ENCODE measurements at places on chromosomes 7 and 10.

DNA sequence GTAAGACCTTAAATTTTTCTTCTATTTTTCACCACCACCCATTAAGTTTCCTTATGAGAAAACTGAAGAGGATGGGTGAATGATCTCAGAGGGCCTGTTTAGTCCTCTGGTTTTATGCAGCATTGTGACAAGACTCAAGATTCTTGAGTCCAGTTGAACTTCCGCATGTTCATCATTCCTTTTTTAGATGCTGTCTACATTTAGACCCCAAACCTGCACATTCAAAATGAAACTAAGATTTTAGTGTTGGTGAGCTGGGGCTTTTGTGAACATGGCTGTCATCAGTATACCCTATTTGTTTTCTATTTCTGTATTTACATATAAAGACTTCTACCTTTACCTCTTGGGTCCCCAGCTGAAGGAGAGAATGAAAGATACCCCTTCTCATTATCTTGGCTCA is 31.1 kb downstream of the NET1 start:
- no peak for DNase-seq

DNA sequence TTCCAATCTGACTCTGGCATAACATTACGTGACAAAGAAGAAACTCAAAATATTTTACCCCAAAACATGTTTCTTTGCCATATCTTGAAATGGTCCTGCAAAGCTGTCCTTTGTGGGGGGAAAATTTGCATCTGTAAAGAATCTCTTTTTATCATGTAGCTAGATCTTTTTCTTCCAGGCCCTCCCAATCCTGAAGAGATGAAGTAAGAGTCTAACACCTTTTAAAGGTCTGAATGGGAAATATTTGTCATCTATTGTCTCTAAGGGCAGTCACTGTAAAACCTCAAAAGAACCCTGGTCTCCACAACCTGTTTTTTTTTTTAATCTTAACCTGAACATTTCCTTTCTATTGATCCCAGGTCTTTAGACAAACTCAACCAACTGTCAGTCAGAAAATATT is 8.6 kb downstream of the OR2AE1 start:
- no peak for DNase-seq

GRCh38 chr10:35268323-35268722 is 68.0 kb upstream of the CCNY start:
- DNase-seq: no peak

DNA sequence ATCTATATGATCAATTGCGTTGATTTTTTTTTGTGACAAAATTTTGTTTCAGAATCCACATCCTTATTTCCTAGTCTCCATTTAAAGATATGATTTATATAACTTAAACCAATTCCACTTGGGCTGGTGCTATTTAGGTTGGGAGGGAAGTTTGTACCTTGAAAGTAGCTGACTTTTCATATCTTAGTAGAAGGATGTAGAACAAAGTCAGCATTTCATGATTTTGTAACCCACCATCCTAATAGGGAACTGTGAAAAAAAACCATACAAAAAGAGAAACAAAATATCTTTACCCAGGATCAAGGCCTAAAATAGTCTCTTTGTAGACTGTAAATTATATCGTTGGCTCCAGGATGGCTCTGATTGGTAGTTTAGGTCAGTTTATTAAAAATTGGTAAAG is 8.3 kb downstream of the HECTD2 start:
- DNase-seq: no peak

DNA sequence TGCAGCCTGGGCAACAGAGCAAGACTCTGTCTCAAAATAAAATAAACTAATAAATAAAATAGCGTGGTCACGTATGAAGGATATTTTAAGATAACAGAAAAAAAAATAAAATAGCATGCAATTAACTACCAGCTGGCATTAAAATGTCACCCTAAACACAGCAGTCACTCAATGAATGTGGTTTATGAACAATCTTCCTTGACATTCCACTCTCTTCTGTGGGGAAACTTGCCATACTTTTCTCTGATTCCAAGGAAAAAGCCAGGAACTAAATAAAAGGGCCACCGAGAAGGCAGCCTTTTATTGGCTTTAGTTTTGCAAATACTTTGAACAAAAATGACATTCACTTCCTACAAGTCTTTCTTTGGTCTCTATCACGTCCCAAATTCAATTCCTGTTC is 266.6 kb downstream of the PARD3 start:
- DNase-seq: no peak

DNA sequence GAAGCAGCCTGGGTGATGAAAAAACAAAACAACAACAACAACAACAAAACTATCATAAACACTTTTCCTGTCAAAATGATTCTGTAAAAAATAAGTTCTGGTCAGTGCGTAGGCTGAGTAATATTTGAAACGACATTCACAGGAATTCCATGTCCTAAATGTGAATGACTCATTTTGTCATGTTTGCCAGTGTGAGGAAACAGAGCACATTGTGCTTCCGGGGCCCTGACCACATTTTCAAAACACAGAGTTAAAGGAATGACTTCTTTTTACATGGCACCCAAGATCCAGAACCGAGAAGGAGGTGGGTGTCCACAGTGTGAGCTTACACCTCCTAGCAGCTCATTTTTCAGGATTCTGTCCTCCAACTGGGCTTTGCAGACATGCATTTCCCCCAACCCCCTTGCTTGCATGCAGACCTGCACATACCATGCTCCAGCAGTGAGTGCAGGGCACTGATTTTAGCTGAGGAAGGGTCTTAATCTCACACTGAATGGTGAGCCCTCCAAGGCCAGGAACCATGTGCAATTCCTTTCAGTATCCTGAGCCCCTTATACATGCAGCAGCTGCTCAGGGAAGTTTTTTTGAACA is 3.0 kb downstream of the CLRN3 start:
- DNase-seq: no peak

DNA sequence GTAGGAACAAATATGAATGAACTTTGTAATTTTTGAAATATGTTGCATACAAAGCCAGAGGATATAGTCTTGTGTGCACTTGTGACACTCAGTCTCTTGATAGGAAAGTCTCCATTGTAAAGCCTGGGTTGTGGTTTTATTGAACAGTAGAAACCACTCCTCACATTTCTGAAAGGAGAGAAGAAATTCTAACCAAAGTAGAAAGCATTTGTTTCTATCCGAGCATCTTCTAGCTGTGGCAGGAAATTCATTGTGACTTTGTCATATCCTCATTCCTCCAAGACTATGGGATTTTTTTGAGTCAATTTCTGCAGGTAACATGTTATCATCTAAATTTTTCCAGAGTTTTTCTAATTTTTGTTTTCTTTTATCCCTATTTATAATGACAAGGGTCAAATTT is 55.5 kb upstream of the NCF1 start:
- DNase-seq: no peak

DNA sequence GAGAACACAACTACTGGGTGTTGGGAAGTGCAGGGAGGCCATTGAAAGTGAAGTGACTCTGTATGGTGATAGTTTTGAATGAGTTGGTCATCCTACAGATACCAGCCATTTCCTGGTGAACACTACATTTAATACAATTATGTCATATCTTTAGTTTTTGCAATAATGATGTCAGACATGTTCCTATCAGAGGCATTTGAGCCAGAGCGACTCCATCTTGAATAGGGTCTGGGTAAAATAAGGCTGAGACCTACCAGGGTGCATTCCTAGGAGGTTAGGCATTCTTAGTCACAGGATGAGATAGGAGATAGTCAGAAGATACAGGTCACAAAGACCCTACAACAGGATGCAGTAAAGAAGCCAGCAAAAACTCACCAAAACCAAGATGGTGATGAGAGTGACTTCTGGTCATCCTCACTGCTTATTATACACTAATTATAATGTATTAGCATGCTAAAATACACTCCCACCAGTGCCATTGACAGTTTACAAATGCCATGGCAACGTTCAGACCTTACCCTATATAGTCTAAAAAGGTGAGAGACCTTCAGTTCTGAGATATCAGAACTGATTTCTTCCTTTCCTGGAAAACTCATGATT is 28.2 kb downstream of the ADK start:
- no peak for DNase-seq

GRCh38 chr7:81327468-81328266 is 408.8 kb upstream of the SEMA3C start:
- DNase-seq: no peak

GRCh38 chr10:33542752-33543505 is 208.5 kb upstream of the NRP1 start:
- no peak for DNase-seq

- no peak for DNase-seq
These were observed 168.3 kb downstream of the PTPRN2 start for GRCh38 chr7:158419238-158419785.

DNA sequence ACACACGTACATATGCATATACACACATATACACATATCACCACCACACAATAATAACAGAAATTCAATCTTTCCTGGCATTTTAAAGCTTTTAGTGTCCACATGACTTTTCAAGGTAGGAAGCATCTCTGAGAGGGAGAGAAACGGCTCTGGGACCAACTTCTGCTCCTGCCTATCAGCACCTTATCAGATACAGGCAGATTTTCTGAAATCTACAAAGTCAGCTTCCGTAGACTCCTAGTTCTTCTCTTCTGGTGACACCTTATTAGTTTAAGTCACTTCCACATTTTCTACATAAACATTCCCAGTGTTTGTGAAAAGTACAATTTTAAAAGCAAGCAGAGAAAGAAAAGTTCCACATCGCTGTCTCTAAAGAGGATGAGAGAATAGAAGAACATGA is 74.5 kb downstream of the ZNF22 start:
- no peak for DNase-seq

DNA sequence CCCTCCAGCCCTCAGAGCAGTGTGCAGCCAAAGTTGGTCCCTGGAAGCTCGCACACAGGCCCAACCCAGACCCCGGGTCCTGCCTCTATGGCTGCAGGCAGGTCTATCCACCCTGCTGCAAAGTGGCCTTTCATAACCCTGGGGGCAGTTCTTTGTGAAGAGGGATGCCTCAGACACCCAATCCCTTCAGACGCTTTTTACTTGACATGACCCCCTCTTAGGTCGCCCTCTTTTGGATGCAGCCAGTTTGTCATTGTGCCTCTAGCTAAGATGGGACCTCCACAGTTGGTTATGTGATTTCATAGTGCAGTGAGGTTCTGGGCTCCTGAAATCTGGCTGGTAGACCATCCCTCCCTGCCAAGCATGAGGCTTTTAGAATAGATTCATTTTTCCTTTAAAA is 27.3 kb downstream of the SMKR1 start:
- DNase-seq: no peak

GRCh38 chr7:57404343-57404966 is 45.5 kb upstream of the ZNF716 start:
- no peak for DNase-seq

- no peak for DNase-seq
These were observed 248.0 kb downstream of the PRPF18 start for GRCh38 chr10:13834581-13835286.

DNA sequence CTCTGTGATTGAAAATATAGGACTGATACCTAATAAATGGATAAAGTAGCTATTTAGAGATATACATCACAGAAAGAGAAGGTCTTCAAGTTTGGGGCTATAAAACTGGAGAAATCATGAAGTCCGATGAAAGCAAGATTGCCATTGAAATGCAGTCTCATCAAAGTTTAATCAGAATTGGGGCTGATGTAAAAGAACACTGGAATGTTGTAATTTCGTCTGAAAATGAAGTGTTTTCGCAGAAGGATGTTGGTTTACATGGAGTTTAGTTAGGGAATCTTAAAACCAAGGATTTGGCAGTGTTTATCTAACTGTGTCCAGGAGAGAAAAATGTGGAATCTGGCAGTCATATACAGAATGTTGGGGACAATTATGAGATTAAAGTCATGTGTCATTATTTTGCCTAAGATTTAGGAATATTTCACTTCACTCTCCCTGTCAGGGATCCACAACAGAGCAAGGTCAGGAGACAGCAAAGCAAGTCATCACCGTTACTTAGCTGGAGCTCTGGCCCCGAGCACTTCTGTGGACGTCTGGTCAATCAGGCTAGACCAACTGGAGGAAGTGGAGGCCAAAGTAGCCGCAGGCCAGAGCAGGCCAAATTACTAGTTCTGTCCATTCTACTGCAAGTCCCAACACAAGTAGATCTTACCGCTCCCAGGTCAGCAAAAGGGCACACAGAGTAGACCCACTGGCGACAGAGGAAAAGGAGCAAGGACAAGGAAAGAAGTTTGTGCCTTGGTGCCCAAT is 37.0 kb downstream of the EPDR1 start:
- no peak for DNase-seq

DNA sequence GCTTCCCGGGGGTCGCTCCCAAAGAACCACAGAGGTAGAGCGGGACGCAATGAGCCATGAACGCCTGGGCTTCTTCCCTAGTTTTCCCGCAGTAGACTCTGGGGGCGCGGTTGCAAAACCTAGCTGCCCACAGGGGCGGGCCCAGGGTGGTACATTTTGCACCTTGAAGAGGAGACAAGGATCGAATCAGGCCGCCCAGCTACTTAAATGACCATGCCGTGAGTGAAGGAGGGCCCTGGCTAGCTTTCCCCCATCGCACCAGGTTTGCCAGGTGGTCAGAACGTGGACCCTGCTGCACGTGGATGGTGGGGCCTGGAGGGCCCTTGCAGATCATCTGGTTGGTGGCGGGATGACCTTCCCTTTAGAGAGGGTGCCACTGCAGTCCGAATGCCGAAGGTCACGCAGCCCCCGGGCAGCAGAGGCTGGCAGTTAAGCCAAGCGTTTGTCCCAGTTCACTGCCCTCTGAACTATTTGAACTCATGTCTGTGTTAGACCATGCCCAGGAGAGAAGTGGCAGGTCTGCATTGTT is 604 bp upstream of the SHTN1 start:
- no peak for DNase-seq
